ENCODE measurements at places on chromosomes 7 and 10. TPM values are rescaled to one million over a fixed set of nuclear protein-coding genes. Genes with fewer than 3 reads are reported as not detected.
A peak's percentile ranks its signal among the peaks of the same experiment; 100 is the strongest.

DNA sequence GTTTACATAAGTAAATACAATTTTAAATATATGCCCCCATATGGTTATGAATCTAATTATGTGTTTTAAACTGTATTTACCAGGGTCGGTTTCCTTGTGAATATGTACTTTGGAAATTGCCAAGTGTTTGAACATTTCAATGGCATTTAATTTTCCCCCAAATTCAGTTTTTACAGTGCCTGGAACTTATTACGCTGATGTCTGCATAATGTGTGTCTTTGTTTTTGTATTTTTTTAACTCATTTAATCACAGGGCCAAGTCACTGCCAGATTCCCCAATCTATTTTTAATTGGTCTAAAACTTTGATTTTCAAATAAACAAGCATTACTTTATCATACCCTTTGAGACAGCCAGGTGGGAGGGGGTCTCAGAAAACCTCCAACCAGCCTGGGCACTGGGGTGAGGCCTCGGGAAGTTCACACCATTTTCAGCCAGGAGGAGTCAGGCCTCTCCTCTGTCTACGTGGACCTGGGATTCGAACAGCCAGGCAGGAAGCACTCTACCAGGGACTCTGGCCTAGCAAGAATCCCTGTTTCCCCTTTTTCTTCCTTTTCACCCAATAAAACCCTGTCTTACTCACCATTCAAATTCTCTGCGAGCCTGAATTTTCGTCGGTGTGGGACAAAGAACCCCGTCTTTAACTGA lies 151.5 kb upstream of the COL1A2 start:
- no peak for DNase-seq

- DNase-seq = peak; percentile 47
These were observed 17.8 kb downstream of the PRSS2 start for GRCh38 chr7:142788303-142789289.

The CPN1 gene
- total RNA-seq = not detected

The RNF32 gene
- total RNA-seq = 1.3 TPM

The ZNF438 gene
- 3.7 TPM for total RNA-seq

DNA sequence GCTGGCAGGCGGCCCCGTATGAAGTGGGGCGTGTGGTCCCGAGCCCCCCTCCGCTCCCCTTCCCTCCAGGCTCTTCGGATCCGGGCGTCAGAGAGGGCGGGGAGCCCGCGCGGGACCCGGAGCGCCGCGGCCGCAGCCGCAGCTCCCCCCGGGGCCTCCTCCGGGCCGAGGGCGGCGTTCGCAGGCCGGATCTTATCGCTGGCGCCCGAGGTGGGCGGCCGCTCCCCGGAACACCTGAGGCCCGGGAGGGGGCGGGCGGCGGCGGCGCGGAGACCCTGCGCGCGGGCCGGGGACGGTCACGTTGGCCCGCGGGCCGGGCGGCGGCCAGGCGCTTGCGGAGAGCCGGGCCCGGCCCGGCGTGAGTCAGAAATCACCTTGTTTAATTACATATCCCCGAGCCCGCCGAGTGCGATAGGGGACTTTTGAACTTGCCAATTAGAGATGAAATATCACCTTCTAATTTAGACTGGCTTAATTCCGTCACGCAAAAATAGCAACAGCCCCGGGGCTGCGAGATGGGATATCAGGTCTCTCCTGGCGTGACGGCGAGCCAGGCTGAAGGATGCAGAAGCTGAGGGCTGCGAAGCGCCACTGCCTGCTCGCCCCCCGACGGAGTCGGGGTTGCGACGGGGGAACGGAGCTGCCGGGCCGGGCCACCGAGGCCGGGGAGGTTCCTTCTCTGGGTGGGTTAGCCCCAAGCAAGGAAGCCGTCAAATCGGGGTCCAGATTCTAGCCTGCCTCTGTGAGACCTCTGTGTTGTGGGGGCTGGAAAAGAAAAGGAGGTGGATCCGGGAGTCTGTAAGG lies 43.4 kb downstream of the LDB3 start:
- no peak for DNase-seq

The C7orf57 gene
- total RNA-seq = not detected

DNA sequence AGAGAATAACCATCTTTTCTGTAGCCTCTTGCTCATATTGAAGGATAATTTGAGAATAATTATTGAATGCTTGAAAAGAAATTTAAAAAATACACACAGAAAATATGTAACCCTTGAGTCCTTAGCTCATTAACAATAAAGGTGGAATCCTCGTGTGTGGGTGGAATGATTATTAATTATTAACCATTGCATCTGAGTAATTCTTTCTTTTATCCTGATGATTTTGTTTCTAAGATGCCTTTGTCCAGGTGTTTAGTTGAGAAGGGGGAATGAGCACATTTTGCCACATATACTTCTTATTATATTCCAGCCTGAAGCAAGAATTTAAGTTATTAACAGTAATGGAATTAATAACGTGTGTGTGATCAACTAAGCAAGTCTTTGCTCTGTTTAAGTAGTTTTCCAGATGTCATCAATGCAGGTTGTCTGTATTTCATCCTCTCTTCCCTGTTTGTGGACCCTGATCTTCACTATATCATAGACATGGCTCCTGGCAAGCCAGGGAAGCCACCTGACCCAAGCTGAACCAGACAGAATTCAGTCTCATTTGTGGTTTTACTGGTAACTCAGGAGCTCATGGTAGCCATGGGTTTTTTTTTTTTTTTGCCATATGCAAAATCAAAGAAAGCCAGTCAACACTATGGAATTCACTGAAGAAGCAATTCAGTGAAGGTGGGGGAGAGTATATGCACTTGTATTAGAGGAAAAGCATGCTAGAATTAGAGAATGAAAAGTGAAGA lies 144.3 kb downstream of the KIF20B start:
- DNase-seq = no peak

GRCh38 chr10:112585126-112585525 lies 138.1 kb downstream of the VTI1A start:
- DNase-seq = no peak

- no peak for DNase-seq
These were observed 29.0 kb downstream of the CTNNA3 start for GRCh38 chr10:67667035-67667425.

DNA sequence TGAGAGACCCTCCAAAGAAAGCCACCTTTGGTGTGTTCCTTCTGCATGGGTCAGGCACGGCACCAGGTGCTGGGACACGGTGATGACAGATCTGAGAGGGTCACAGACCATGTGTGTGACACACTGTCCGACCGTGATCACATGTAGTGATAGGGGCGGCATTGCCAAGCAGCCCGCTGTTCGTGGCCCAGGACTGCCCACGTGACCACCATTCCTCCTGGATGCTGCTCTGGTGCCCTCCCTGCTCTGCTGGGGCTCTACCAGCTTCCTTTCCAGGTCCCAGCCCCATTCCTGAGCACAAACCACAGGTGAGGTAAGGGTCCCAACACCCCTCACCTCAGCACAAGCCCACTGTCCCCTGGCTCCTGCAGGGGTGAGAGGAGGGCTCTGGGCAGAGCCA lies 10.1 kb upstream of the SLC18A3 start:
- no peak for DNase-seq

The ABCB4 gene
- not detected for total RNA-seq

The FRAT1 gene
- 20.2 TPM for total RNA-seq

DNA sequence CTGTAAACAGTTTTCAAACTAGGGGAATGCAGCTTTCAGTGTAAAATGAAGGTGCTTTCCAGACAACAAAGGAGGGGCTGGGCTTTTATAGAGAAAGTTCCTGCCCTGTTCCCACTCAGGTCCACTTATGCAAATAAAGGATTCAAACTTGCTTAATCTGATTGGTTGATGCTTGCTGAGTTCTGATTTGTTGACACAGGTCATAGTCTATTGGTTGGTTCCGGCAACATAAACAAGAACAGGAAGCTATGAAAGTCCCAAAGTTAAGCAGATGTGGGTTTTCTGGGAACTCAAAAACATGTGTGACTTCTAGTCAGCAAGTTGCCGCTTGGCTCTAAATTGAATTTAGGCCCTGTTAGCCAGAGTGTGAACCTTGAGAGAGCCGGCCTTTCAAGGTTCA lies 194.2 kb upstream of the SVIL start:
- DNase-seq = no peak

The UFSP1 gene
- 11.0 TPM for total RNA-seq

DNA sequence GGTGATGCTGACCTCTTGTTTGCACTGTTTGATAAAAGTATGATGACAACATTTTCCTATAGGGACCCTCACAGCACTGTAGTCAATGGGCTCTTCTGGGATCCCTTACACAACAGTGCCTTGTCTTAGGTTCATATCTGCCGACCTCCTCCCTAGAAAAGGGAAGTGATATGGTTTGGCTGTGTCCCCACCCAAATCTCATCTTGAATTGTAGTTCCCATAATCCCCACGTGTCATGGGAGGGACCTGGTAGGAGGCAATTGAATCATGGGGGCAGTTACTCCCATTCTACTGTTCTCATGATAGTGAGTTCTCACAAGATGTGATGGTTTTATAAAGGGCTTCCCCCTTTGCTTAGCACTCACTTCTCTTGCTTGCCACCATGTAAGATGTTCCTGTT lies 23.1 kb downstream of the ZC3HAV1 start:
- no peak for DNase-seq

The TUBAL3 gene
- not detected for total RNA-seq
